ENCODE measurements at places on chromosomes 2 and 18. TPM values are rescaled to one million over a fixed set of nuclear protein-coding genes. Genes with fewer than 3 reads are reported as not detected.
A peak's percentile ranks its signal among the peaks of the same experiment; 100 is the strongest.

The KIF3C gene
- total RNA-seq: 30.7 TPM

The TDRD15 gene
- total RNA-seq: not detected

The ACTG2 gene
- 365 TPM for total RNA-seq

The PTPRN gene
- total RNA-seq: not detected

The CCDC74B gene
- 1.5 TPM for total RNA-seq

The IGFBP2 gene
- 1,116 TPM for total RNA-seq

The MORN2 gene
- 16.3 TPM for total RNA-seq

The CNOT11 gene
- total RNA-seq: 53.7 TPM

The LINC00305 gene
- not detected for total RNA-seq

- DNase-seq: no peak
Observed at GRCh38 chr2:239813261-239814115, 211.7 kb downstream of the NDUFA10 start.

DNA sequence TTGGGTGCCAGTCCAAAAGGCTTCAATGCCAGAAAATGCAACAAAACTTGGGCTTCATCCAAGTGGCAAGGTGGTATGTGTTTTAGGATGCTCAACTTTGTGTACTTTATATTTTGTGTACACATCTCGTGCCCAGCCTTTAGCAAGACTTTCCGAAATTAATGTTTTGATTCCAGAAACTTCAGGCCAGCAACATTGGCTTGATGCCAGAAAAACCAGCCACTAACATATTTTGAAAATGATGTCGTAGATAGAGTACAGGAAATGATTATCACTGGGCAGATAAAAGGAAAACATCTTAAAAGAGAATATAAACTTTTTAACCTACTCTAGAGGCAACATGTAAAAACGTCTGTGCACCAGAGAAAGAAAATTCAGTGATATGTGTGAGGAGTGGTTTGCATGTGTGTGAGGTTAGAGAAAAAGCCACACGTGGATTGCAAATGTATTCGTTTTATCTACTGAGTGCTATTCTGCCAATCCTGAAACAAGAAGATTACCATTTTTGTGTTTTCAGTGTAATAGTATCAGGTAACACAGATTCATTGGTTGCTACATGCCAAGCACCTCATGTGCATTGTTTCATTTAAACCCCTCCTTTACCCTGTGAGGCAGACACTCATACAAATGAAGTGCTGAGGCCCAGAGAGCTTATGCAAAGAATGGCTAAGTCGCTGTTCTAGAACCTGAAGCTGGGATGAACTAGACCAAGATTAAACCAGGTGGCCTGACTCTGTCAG lies 264.8 kb downstream of the C1D start:
- peak; percentile 2 for DNase-seq

DNA sequence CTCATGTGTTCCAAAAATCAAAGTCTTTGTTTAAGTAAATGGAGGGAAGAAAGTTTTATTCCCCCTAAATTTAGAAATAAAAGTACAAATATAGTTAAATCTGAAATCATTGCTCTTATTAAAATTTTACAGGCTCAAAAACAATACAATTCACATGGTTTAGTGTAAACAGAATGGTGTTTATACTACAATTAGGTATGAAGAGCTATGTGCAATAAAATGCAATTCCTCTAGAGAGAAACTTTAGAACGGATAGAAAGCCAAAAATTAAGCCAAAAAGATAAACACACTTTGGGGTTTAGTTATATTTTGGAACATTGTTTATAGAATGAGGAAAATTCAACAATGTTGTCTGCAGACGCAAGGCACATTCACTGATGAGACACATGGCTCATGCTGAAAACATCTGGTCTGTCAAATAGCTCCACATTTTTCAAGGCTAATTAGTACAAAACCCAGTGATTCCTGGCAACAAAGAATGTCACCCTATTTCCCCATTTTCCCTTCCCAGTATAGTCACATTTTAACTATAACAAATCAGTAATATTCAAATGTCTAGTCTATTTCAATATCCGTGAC lies 103.3 kb downstream of the EXOC6B start:
- no peak for DNase-seq

GRCh38 chr2:74991977-74992376 lies 33.5 kb downstream of the POLE4 start:
- DNase-seq: peak; percentile 52

DNA sequence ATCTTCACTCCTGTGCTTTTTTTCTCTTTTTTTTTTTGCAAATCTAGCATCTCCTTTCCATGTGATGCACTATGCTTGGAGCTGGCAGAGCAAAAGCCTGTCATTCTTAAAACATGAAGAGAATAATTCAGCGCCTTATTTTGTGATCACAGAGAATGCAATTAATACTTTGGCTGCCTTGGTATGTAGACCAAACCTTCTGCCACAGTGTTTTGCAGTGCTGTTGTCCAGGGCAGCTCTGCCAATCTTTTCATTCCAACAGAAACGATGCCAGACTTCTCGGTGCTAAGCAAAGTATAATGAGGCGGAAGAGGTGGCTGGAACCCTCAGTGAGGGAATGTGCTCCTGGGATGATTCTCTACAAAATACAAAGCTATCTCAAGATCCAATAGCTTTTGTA lies 25.6 kb downstream of the BCL2 start:
- DNase-seq: no peak

DNA sequence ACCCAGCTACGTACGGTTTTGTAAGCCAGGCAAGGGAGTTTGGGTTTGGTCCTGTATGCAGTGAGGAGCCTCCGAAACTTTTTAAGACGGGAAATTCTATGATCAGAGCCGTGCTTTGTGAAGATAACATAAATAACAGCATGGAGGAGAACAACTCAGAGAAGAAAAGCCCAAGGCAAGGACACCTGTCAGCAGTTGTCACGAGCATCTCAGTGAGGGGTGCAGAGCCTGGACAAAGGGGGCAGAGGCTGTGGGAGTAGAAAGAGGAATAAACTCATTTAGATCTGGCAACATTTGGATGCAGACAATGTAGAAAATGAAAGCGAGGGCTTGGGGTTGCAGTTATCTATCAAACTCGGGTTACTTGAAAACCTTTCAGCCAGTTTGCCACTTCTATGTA lies 64.5 kb downstream of the CAVIN2 start:
- no peak for DNase-seq

DNA sequence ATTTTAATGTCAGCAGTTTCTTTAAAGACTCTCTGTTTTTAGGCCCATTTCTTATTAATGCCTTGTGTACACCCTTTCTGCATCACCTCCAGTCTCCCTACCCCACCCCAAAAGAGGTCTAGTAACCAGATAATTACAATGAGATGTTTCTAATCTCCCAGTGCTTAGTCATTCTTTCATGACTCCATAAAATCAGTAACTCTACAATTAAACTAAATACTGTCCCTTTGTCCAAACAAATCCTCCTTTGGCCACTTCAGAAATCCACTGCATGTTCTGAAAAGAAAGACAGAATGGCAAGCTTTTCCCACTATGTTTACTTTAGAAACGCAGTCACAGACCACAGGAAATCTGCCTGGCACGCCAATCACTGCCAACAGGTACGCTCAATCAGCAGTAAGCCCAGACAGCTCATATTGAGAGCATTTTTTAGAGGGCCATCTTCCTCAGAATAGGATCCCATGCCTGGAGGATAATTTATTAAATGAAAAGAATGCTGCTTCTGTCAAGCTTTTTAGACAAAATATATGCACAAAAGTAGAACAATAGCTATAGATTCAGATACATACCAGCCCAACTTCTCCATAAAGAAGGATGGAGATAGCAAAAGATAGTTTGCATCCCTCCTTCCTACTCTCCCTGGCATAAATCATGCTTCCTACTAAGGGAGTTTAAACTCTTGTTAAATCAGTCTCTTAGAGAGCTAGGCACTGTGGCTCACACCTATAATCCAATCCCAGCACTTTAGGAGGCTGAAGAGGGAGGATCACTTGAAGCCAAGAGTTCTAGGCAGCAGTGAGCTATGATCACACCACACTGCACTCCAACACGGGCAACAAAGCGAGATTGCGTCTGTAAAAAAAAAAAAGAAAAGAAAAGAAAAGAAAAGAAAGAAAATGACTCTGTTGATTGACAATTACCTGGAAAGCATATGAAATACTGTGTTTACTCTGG lies 14.6 kb downstream of the CLASP1 start:
- DNase-seq: peak; percentile 81

- DNase-seq: no peak
Observed at GRCh38 chr2:128447538-128447995, 128.9 kb upstream of the HS6ST1 start.

DNA sequence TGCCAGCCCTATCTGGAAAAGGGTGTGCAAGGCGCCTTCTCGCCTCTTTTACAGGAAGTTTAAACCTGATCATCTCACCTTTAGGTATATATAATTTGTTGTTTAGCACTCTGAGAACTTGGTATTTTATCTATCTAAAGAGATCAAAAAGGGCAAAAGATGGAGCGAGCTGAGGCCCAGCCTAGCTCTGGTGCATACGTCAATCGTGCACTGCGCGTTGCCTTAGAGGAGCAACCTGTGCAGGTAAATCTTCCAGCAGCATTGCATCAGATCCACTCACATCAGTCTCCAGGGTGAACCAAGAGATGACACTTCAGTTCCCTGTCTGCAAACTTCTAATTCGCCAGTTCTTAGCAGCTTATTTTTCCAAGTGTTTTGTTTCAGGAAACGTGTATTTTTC lies 15.4 kb downstream of the BCL11A start:
- DNase-seq: no peak

DNA sequence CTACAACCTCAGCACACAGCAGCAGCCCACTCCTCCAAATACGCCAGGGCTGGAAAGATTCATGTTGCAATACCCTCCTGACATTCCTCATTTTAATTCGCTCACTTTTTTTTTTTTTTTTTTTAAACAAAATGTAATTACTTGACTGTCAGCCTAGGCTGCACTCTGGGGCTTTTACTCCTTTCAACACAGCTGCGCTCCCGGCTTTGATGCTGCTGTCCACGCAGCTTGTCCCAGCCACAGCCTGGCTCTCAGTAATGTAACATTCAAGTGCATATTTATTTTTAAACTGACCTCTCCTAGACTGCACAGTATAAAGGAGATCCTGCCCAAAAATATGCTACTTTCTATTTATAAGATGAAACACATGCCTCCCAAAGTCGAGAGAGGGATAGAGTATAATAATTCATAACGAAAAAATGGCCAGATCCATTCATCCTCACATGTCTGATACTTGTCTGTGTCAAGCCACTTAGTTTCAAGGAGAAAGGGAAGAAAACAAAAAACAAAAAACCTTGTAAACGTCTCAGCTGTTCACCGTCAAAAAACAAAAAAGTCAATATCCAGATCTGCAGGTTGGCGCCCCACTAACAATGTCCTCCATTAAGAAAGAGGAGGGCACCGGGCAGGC lies 949 bp downstream of the CDC42EP3 start:
- DNase-seq: no peak

GRCh38 chr2:82641598-82642180 lies 1817.4 kb downstream of the SUCLG1 start:
- peak; percentile 2 for DNase-seq

DNA sequence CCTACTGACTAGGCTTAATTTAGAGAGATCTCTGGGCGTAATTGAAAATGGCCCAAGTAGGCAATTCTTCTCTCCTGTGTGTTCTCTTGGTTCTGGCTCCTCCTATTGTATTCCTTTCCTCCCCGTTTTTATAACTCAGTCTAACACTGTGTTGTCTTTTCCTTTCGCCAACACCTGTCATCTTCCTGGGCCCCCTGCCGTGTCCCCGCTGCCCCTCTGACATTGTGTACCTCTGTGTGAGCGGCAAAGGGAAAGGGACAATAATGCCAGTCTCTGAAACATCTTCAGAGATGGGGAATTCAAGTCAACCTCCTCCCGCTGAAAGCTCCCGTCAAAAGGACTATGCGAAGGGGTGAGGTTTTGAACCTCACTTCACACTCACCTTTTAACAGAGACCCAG lies 210.9 kb downstream of the GBX2 start:
- no peak for DNase-seq

GRCh38 chr18:65215865-65216466 lies 534.8 kb upstream of the CDH7 start:
- DNase-seq: no peak

GRCh38 chr18:58139459-58140386 lies 95.7 kb downstream of the NEDD4L start:
- no peak for DNase-seq
